ENCODE measurements at places on chromosomes 2 and 18.

DNA sequence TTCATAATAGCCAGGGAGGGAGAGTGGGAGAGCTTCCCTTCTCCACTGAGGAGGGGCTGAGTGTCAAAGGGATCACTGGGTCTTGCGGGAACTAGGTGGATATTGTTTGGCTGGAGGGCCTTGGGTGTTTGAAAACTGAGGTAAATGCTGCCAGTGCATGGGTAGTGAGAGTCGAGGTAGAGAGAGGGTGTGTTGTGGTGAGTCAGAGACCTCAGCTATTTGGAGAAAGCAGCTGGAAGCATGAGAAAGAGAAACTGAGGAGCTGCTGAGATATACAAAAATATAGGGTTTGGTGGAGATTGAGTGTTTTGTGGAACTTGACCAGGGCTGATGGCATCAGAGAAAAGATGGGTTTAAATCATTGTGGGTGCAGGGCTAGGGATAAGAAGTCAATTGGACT, 127.0 kb upstream of the CCDC195 start:
- DNase-seq, result no peak

- DNase-seq, result no peak
Measured at GRCh38 chr18:8943900-8944870, 158.3 kb upstream of the NDUFV2 start.

DNA sequence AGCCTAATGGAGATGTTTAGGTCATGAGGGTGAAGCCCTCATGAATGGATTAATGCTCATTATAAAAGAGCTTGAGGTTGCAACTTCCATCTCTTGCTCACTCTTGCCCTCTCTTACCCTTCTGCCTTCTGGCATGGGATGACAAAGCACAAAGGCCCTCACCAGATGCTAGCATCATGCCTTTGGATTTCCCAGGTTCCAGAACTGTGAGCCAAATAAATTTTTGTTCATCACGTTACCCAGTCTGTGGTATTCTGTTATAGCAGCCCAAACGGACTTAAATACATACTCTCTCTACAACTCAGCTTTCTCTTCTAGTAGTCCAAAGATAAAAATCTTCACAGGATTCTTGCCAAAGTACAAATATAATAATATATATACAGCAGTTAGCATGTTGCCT, 75.8 kb downstream of the LNPK start:
- DNase-seq, result no peak

- DNase-seq, result no peak
Measured at GRCh38 chr2:135825550-135826176, 11.3 kb downstream of the LCT start.

DNA sequence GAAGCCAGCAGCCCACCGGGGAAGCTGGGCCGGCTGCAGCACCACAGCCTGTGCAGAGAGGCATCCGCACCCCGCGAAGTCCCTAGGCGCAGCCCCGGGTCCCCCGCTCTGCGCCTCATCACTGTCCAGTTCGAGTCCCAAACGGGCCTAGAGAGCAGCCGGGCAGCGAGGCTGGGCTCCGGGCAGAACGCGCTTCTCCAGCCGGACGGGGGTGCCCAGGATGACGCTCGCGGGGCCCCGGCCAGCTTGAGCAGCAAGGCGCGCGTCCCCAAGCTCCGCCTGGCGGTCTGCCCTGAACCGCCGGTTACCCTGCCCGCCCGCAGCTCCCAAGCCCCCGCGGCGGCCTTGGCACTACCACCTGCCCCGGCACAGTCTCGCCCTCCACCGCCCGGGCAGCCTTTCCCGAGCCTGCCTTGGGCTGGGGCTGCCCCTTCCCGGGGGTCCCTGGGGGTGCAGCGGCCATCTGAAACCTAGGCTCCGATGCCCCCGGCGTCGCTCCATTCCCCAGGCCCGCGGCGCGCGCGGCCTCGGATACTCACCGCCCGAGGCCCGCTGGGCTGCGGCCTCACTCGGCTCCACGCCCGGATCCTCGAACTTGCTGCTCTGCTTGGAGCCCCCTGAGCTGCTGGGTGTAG, 591 bp downstream of the SLC16A14 start:
- DNase-seq, result peak; percentile 1

DNA sequence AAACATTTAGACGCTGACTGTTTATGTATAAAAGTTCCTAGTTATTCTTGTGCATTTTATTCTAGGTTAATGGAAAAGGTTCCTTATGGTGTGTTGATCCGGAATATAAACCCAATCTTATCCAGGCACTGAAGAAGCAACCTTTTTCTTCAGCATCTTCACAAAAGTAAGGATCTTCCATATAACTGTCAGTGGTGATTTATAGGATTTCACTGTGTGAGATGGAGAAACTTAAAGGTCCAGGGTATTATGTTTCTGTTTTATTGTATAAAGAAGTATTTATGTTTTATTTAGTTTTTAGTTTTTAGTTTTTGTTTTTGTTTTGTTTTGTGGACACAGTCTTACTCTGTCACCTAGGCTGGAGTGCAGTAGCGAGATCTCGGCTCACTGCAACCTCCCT, 171.0 kb upstream of the STON1 start:
- no peak for DNase-seq

GRCh38 chr18:70295192-70296188, 6.6 kb downstream of the SOCS6 start:
- DNase-seq, result no peak

- peak; percentile 31 for DNase-seq
Measured at GRCh38 chr2:68912732-68913131, 40.0 kb downstream of the GKN2 start.

- no peak for DNase-seq
Measured at GRCh38 chr18:48836231-48836805, 114.4 kb downstream of the SMAD7 start.

- no peak for DNase-seq
Measured at GRCh38 chr18:10558967-10559298, 33.1 kb downstream of the NAPG start.

DNA sequence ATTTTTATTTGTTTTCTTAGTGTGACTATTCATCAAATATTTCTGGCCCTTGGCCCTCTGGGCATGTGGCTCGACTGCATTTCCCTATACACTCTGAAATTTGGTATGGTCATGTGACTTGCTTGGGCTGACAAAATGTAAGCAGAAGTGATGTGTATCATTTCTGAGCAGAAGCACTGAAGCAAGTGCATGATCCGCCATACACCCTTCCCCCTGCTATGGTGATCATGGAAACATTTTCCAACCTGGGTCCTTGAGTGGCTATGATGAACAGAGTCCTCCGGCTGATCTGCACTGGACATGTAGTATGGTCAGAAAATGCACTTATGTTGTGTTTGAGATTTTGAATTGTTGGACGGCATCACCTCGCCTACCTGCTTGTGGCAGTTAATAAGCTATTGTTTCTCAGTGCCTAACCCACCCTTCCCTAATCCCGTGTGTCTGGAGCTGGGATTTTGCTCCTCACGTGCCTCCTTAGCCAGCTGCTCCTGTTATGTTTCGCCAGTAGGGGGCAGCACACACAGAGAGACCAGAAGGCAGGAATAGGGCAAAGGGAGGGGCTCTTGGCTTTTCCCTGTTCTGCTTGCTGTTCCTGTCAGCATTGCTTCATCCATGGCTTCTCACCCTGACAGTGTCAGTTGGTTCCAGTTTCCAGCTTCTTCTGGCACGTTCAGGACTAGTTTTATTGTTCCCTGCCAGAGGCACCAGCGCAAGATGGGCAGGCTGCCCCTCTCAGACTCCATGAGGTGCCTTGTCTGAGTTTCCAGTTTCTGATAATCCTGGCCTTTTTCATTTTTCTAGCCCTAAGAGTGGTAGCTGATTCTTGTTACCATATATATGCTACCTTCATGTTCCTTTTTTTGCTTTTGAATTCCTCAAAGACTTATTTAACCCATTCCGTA, 207.4 kb downstream of the ARL6IP6 start:
- DNase-seq, result no peak

DNA sequence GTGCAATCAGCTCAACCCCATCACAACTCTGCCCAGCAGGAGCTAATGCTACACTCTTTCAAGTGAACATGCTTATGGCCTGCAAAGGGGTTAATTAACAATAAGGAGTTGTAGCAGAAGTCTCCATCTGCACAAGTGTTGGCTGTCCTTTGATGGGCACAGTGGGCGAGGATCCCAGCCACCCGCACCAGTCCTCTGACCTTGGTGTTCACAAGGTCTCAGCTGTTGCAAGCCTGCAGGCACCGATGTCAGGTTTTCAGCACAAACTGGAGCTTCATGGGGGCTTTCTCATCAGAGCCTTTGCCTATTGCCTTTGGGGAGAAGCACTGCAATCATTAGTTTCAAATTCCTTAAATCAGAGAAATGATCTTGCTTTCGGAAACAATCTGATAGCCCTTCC, 60.9 kb upstream of the TMEM178A start:
- DNase-seq, result no peak

DNA sequence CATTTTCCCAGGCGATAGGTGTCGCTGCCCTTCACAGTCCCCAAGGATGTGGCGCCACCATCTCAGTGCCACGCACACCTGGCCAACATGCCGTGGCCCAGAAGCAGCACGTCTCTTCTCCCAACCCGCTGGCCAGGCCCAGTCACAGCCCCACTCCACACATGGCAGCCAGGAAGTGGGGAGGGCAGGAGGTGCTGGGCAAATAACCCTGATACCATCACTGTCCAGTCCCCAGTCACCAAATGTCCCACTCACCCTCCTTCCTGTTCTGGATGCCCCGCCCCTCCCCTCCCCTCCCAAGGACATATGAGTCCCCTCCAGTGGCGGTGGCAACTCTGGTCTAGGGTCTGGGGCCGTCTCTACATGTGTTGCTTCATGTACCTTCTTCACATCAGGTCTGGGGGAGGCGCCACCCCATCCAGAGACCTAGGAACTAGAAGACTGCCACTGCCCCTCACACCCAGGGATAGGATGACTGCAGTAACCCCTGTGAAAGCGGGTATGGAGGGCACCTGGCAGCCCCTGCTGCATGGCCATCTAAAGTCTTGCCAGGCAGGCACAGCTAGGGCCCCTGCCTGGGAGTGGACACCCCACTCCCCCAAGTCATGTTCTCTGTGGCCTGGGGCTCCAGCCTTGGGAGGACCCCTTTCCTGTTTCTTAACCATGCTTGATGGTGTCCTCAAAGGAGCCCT, 7.3 kb upstream of the CAPN10 start:
- DNase-seq, result no peak

DNA sequence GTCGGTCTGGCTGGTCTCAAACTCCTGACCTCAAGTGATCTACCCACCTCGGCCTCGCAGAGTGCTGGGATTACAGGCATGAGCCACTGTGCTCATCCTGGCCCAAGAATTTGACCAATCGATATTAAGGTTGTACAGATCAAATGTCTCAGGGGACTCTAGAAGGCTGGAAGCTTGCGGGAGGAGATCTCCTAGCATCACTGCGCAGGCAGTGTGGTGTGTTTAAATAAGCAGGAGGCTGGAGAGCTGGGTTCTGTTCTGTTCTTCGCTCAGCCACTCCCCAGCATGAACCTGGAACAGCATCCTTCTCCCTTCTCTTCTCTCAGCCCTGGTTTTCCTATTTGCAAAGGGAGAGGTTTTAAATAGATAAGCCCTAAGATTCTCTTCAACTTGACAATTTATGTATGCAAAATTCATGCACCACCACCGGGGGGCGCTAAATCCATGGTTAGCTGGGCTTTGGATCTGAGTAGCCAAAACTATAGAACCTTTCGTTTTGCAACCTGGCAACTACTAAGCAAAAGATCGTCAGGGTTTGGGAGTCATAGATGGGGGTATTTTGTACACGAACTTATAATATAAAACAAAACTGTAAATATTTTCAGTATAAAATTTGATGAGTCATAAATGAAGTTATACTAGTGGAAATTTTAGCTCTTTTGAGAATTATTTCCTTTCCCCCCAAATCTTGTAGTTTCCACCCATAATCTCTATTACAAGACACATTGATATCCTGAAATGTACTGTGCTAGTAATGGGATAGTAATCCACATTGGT, 60.6 kb downstream of the SLC16A14 start:
- DNase-seq, result peak; percentile 62

- DNase-seq, result no peak
Measured at GRCh38 chr2:147792966-147793617, 51.7 kb upstream of the ACVR2A start.

DNA sequence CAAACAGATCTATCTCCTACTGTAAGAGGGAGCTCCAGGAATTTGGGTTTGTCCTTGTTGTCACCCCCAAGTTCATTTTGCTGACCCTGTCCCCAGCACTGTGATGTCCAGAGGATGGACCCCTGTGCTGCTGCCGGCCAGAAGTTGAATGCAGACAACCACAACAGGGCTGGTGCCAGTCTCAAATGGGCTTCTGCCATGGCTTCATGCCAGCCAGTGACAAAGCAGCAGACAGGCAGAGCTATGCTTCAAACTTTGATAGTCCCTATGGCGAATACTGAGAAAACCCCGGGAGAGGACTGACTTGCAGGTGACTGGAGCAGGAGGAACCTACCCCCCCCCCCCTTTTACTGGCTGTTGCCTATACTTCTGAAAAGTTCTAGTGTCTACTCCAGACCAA, 3.2 kb downstream of the SMAD7 start:
- DNase-seq, result no peak

DNA sequence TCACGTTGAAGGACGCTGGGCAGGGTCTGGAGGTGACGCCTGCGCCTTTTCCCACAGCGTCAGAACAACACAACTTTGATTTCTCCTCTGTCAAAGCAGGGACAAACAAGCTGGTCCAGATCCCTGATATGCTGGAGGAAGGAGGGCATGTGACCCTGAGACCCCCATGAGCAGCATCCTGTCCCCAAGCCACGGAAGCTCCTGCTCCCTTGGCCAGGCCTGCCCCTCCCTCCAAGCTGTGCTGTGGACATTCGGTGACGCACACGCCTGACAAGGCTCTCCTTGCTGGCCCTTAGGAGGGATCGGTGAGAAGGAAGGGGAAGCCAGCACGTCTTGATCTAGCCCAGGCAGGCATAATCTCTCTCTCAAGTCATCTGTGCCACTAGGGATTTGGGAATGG, 11.3 kb downstream of the MLPH start:
- no peak for DNase-seq

DNA sequence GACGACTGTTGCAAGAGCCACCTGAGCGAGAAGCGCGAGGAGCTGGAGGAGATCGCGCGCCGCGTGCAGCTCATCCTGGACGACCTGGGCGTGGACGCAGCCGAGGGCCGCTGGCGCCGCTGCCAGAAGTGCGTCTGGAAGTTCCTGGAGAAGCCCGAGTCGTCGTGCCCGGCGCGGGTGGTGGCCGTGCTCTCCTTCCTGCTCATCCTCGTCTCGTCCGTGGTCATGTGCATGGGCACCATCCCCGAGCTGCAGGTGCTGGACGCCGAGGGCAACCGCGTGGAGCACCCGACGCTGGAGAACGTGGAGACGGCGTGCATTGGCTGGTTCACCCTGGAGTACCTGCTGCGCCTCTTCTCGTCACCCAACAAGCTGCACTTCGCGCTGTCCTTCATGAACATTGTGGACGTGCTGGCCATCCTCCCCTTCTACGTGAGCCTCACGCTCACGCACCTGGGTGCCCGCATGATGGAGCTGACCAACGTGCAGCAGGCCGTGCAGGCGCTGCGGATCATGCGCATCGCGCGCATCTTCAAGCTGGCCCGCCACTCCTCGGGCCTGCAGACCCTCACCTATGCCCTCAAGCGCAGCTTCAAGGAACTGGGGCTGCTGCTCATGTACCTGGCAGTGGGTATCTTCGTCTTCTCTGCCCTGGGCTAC, 1.2 kb downstream of the KCNF1 start:
- no peak for DNase-seq

Data from activated CD8-positive, alpha-beta memory T cell treated with anti-CD3 and anti-CD28 coated beads for 4 hours (primary cell).